T-helper 9 cell (primary cell): ENCODE measurements at places on chromosomes 7 and 10.
A peak's percentile ranks its signal among the peaks of the same experiment; 100 is the strongest.

DNA sequence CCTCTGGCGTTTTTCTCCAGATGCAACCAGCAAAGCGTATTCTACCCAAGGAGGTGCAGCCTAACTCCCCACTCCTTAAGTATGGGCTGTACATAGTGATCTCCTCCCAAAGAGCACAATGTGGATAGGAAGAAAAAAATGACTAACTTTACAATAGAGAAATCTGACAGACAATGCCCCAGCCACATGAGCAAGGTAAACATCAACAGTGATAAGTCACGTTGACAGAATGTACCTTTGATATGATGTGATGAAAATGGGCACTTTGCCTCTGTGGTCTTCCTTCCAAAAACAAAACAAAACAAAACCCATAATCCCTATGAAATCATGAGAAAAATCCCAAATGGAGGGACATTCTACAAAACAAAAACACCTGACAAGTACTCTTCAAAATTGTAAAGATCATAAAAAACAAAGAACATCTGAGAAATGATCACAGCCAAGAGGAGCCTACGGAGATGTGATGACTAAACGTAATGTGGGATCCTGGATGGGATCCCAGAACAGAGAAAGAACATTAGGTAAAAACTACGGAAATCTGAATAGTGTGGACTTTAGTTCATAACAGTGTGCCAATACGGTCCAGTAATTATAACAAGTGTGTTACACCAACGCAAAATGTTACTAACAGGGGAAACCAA is 50.6 kb downstream of the ABLIM1 start:
- DNase-seq = no peak

DNA sequence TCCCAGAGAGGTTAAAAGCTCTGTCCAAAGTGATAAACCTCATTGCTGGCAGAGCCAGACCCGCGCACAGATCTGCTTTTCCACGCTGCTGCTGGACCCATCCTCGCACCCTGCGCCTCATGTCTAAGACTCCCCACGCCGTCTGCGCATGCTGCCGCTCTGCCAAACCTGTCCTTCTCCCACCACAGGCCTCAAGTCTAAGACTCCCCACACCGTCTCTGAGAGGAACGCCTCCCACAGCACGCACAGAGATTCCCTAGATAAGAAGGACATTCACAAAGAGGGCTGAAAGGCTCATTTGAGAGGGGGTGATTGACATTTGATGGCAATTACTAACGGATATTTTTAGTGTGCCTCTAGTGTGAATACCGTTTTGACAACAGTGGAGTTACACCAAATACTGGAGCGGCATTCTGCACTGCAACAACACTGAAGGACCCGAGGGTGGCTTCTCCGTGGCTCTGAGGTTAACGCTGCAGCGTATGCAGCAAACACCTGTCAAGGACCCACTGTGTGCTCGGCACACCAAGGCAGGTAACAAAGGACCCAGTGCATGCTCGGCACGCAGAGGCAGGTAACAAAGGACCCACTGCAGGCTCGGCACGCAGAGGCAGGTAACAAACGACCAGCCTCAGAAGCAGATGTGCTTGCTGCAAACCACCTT is 231.4 kb downstream of the DNAJB6 start:
- no peak for DNase-seq

DNA sequence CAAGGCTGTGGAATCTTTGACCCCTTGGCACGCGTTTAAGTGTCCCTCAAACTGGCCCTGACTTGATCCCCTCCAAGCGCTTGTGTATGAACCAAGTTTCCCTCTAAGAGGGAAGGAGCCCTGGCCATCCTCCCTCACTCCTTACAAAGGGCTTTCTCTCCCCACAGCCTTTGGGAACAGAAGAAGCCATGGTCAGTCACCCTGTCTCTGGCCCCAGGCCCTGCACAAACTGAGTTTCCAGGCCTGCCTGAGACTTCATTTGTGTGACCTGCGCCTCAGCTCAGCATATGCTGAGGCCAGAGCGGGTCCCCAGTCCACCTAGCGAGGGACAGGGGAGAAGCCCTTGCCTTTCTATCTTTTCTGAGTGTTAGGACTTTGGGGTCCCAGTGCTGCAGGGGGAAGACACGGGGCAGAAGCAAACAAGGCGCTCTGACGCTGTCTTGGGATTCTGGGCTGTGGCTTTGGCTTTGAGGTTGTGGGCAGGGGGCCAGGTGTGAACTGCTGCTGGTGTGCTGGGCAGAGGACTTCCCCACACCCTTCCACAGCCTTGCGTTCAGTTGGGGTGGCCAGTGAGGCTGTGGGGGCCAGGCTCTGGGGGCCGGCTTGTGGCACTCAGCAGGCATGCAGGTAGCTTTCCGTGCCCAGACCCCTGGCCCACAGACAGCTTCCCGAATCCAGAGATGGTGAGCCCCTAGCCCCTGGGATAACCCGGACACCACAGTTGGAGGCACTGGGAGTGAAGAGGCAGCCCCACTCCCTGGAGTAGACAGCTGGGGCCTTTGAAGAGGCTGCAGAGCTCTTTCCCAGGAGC is 1.5 kb downstream of the RET start:
- no peak for DNase-seq

- no peak for DNase-seq
Measured at GRCh38 chr10:5949009-5949759, 28.2 kb downstream of the IL15RA start.

DNA sequence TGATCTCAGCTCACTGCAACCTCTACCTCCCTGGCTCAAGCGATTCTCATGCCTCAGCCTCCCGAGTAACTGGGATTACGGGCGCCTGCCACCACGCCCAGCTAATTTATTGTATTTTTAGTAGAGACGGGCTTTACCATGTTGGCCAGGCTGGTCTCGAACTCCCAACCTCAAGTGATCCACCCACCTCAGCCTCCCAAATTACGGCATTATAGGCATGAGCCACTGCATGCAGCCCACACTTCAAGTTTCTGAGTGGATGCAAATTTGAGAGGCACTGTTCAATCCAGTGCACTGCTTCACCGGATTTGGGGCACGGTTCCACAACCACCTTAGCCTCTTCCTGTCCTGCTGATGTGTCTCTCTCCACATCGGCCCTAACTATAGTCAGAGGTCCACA is 16.5 kb downstream of the CNPY1 start:
- no peak for DNase-seq

DNA sequence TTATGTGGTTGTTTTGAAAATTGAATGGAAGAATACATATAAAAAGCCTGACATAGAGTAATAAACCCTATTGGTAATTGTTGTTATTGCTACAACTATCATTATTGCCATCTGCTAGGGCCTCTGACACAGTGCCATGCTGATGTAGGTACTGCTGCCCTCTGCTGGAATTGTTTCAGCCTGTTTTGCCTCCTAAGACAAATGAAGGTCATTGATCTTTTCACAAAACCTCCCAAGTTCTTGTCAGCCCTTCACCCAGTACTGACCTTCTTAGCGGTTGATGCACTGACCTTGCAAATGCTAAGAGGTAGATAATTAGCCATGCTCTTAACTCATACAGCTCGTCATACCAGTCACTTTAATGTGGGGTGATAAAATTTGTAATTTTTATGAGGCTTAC is 975.2 kb downstream of the SORCS1 start:
- DNase-seq = no peak

- DNase-seq = no peak
Measured at GRCh38 chr7:113561446-113561845, 357.4 kb downstream of the PPP1R3A start.

GRCh38 chr7:157468221-157469111 is 131.7 kb downstream of the DNAJB6 start:
- no peak for DNase-seq

GRCh38 chr7:128863433-128863989 is 855 bp downstream of the ATP6V1F start:
- DNase-seq = peak; percentile 23

- no peak for DNase-seq
Measured at GRCh38 chr10:127345231-127345965, 149.0 kb upstream of the INSYN2A start.

- DNase-seq = no peak
Measured at GRCh38 chr10:124239134-124239533, 145.7 kb upstream of the CHST15 start.

DNA sequence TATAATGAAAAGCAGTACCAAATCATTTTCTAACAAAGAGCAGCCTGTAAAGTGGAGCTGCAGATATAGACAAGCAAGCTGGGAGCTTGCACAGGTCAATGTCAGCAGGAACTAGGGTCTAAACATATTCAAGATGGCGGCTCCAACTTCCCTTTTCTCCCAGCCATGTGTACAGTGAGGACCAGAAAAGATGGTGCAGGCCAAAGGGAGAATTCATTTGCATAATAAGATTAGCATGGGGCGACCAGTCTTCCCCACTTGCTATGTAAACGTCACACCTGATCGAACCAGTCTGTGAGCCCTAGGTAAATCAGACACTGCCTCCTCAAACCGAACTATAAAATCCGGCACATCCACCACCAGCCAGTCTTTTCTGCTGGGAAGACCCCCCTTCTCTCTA is 4.4 kb upstream of the RAPGEF5 start:
- DNase-seq = no peak

GRCh38 chr10:35056686-35057085 is 33.5 kb downstream of the CUL2 start:
- DNase-seq = no peak

- no peak for DNase-seq
Measured at GRCh38 chr7:45924283-45924682, 3.2 kb upstream of the IGFBP3 start.

- DNase-seq = no peak
Measured at GRCh38 chr10:125133696-125134482, 26.5 kb downstream of the CTBP2 start.

DNA sequence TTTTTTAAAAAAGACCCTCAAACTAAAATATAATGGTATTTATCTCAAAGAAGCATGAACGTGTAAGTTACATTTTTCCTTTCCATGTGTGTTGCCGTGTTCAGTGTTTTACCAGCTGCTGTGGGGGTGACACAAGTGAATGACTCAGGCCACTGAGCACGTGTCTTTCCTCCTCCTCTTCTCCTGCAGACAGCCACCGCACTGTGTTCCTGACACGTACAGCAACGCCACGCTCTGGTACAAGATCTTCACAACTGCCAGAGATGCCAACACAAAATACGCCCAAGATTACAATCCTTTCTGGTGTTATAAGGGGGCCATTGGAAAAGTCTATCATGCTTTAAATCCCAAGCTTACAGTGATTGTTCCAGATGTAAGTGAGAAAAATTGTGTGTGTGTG is 29.7 kb downstream of the TMEM248 start:
- no peak for DNase-seq

DNA sequence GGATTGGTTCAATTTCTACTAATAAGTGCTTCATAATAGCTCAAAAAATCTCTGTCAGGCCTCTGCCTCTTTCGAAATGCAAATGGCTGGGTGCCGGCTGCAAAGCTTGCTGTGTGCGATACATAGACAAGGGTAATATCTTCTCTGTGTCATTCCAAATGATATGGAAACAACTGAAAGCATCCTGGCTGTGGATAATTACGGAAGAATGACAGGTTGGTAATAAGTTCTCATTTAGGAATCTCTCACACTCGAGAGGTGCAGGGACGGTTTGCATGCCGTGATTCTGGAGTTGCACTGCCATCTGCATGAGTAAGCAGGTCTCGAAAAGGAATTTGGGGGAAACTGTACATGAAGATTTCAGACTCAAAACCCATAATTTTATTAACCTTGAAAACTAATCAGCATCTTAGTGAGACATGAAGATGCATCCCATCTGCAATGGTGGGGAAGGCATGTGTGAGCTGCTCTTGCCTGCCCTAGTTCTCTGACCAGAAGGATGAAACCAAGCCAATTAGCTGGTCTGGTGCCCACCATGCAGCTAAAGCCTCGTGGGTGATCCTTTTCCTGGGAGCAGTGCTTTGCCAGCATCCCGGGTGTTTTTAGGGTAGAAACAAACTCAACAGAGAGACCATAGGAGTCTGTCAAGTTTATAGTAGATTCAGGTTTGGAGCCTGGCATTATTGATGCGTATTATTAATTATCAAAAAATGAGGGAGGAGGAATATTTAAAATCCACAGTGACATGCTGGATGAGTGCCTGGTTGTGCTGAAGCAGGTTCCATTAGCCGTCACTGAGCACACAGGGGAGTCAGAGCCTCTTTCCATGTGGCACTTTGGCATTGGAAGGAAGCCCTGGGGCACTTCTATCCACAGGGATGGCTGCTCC is 503.6 kb upstream of the MGMT start:
- DNase-seq = no peak

- DNase-seq = no peak
Measured at GRCh38 chr7:115526278-115526677, 504.3 kb downstream of the TFEC start.

- no peak for DNase-seq
Measured at GRCh38 chr7:137967143-137968018, 34.5 kb downstream of the CREB3L2 start.

GRCh38 chr10:88234297-88234696 is 348.8 kb downstream of the RNLS start:
- no peak for DNase-seq

GRCh38 chr10:128877936-128878335 is 589.1 kb upstream of the MGMT start:
- DNase-seq = no peak

GRCh38 chr7:1868516-1869165 is 198.6 kb downstream of the ELFN1 start:
- DNase-seq = no peak

GRCh38 chr7:40298421-40298820 is 163.6 kb downstream of the SUGCT start:
- DNase-seq = no peak

DNA sequence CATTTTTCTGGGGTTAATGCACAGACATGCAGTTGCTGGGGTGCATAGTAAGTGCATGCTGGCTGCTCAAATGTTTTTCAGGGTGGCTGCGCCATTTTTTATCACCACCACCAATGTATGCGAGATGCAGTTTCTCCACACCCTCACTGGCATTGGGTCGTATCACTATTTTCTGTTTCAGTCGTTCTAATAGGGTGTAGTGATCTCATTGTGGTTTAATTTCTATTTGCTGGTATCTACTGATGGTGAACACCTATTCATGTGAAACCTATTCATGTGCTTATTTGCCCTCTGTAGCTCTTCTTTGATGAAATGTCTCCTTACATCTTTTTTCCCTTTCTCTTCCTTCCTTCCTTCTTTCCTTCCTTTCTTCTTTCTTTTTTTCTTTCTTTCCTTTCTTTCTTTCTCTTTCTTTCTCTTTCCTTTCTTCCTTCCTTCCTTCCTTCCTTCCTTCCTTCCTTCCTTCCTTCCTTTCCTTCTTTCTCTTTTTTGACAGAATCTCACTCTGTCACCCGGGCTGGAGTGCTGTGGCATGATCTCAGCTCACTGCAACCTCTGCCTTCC is 84.3 kb downstream of the ELFN1 start:
- no peak for DNase-seq

GRCh38 chr7:68205826-68206225 is 1209.2 kb downstream of the TYW1 start:
- DNase-seq = no peak

DNA sequence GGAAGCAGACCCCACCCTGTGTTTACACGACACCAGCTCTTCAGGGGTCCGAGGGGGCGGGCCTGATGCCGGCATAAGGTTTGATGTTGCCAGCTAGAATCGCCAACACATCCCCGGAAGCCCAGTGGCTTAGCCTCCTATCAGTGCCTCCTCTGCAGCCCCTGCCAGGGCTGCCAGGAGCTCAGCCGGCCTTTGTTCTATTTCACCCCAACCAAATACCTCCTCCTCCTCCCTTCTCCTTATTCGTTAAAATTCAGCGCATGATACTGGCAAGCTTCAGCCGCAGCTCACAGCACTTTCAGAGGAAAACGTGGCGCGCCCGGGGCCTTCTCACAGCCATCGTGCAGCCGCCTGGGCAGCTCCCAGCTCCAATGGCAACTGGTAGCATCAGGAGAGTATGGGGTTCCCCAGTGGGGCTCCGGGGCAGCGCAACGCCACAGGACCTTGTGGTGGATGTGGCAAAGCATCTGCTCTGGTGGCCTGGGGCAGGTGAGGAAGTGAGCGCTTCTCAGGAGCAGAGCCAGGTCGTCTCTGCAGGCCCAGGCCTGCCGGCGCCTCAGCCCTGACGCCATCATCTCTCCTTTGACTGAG is 176.4 kb upstream of the RHEB start:
- no peak for DNase-seq
